ENCODE measurements at places on chromosomes 5 and 9.

DNA sequence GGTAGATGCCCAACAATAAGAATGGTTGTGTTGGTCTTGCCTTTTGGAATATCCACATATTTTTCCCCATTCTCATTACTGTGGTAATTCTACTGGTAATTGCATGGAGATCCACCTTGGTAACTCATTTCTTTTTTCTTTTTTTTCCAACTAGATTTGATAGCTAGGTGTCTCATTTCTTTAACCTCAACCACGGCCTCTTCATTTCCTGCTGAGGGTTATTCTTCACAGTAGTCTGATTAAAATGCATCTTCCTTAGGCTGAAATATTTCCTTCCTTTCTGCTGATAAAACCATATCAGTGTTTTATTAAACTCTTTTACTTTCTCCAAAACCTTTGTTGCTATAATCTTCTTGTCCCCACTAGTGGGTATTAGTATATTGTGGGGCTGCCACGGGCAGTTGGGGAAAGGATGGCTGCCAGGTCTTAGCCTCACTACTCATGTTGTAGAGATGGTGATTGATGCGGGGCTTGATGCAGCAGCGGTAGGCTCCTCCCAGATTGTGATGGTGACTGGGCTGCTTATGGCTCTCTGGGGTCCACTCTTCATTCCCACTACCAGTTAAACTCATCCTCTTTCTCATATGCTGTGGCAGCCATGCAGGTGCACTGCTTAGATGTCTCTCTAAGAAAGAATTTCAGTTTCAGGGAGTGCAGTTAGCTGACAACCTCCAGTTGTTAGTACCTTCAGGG, 35.9 kb downstream of the KIF2A start:
- DNase-seq = no peak

DNA sequence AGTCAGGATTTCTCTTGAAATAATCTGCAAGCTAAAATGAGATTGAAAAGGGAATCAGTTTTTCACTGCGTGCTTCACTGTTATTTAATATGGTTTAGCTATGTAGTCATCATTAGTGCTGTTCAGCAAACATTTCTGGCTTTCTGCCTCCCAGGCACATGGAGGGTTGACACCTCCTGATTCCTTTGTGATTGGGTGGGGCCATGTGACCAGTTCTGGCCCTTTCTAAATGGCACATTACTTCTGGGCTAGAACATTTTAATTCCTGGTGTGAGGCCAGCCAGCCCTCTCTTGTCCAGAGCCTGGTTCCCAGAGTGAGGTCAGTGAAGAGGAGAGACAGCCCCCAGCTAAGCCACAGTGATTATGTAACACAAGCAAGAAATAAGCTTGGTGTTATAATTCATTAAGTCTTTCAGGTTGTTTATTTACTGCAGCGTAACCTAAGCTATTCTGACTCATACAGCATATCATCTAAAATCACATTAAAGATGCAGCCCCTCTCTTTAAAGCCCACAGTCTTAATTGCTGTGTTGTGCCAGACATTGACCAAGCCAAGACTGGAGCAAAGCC, 17.4 kb upstream of the ARSI start:
- no peak for DNase-seq

- DNase-seq = no peak
These were observed 190.5 kb downstream of the HSPA4 start for GRCh38 chr5:133242221-133242835.

GRCh38 chr9:121839726-121840500, 188.5 kb downstream of the DAB2IP start:
- no peak for DNase-seq

DNA sequence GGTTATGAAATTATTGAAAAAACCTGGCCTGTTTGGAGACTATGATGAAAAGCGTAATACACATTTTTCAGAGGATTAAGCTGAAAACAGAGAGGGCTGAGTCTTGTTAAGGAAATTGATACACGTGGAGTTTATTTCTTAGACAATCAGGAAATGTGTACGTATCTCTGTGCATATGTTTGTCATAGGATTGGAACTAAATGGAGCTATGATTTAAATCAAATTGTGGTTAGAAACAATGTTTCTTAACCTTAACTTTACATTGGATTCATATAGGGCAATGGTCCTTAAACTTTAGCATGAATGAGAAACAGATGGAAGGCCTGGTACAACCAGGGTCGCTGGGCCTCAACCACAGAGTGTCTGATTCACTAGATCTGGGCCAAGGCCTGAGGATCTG, 451.6 kb downstream of the CDH18 start:
- no peak for DNase-seq

GRCh38 chr5:7925961-7926695, 57.2 kb downstream of the MTRR start:
- no peak for DNase-seq

Data from NCI-H1092 (cell line).